Activated CD8-positive, alpha-beta memory T cell treated with anti-CD3 and anti-CD28 coated beads, Interleukin-2, amount 10 ng/mL, durations not matched to agents 7 days and 5 days (primary cell): ENCODE measurements at places on chromosomes 1 and 21. TPM values are rescaled to one million over a fixed set of nuclear protein-coding genes. Genes with fewer than 3 reads are reported as not detected.

Gene DAB1
- not detected for total RNA-seq

Gene C1orf141
- total RNA-seq = not detected

Gene KLF17
- total RNA-seq = not detected

Gene SYCP1
- total RNA-seq = not detected

Gene LCE3D
- not detected for total RNA-seq

Gene NBPF4
- total RNA-seq = not detected

Gene SPRR3
- total RNA-seq = not detected

Gene DNAI4
- 3.7 TPM for total RNA-seq

Gene KANK4
- total RNA-seq = not detected

Gene CCDC181
- total RNA-seq = 0.19 TPM

Gene HTR6
- total RNA-seq = not detected

Gene NECTIN4
- total RNA-seq = 0.12 TPM

Gene TMCC2
- total RNA-seq = 2.6 TPM

Gene CNR2
- 0.14 TPM for total RNA-seq

Gene GPA33
- 0.21 TPM for total RNA-seq
